NCI-H2107 (cell line): ENCODE measurements at places on chromosomes 7 and 10.

- DNase-seq = no peak
Observed at GRCh38 chr10:88274286-88274685, 308.8 kb downstream of the RNLS start.

DNA sequence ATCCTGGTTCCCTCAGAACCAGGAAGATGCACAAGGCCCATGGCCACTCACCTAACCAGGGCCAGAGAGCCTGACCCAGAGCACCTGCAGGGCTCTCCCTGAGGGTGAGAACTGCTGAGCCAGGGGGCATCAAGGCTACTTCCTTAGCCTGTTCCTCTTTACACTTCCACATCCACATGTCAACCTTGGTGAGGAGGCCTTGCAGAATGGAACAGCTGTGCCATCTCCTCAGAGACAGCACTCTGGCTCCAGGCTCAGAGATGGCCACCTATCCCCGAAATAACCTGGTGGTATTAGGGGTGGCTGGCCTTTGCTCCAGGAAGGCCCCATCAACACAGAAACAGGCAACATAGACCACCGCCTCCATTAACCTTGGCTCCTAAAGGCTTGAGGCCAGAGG, 473.0 kb downstream of the RPS24 start:
- DNase-seq = no peak

GRCh38 chr10:129491123-129491734, 24.2 kb downstream of the MGMT start:
- no peak for DNase-seq

- no peak for DNase-seq
Observed at GRCh38 chr7:8491106-8491505, 57.7 kb downstream of the NXPH1 start.

GRCh38 chr7:128022631-128023532, 8.4 kb downstream of the LRRC4 start:
- no peak for DNase-seq

DNA sequence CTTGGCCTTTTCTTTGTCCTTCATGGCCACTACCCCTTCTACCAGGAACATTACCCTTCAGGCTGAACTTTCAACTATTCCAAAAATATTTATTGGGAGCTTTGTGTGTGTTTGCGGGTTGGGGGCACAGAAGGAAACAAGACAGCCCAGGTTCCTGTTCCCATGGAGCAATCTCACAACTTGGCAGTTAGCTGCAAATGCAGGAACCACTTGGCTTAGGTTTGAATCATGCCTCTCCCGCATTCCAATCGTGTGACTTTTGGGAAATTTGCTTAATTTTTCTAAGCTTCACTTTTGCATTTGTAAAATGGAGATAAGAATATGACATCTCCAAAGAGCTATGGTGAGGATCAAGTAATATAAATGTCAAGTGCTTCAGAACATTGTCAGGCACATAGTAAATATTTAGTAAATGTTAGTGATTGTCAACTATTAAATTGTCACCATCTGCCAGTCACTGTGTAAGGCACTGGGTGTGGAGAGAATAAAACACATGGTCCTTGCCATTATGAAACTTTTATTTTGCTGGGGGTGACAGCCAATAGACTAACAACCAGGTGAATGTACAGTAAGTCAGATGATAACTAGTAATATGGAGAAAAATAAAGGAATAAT, 277.1 kb downstream of the SNX13 start:
- DNase-seq = no peak

DNA sequence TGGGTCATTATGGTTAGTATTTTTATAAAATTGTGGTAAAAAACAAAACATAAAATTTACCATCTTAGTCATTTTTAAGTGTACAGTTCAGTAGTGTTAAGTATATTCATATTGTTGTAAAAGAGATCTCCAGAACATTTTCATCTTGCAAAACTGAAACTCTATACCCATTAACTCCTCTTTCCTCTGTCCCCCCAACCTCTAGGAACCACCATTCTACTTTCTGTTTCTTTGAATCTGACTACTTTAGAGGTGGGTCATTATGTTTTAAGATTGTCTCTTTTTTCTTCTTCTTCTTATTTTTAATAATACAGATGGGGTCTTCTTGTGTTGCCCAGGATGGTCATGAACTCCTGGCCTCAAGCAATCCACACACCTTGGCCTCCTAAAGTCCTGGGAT, 84.1 kb downstream of the DOCK4 start:
- no peak for DNase-seq

DNA sequence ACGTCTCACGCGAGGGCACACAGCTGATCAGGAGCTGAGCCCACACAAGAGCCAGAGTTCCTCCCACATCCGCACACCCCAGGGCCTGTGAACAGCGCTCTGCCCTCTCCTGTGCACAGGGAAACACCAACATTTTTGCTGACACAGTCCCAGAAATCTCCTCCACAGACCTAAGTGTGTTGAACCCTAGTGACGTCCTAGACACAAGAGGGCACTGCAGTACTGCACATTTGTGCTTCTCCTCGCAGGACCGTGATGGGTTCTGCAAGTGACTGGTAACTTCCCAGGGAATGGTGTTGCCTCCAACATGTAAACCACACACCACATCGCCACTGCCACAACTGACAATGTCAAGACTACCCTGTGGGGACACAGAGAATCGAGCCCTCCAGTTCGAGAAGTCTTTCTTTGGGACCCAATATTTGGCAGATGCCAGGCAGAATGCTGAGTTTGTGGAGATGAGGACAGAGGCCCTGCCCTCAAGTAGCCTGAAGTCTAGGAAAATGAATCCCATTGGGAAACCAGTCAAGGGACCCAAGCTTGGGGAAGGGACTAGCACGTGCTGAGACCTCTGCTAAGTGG, 170.3 kb downstream of the PAXIP1 start:
- no peak for DNase-seq

GRCh38 chr10:117412469-117413010, 37.3 kb upstream of the PDZD8 start:
- DNase-seq = no peak
